ENCODE measurements at places on chromosomes 3 and 15.

- DNase-seq = no peak
Observed at GRCh38 chr3:85627932-85628331, 669.1 kb downstream of the CADM2 start.

- DNase-seq = no peak
Observed at GRCh38 chr3:126540951-126541627, 17.1 kb downstream of the CHST13 start.

GRCh38 chr3:125231895-125232294 lies 19.3 kb upstream of the SLC12A8 start:
- DNase-seq = no peak

DNA sequence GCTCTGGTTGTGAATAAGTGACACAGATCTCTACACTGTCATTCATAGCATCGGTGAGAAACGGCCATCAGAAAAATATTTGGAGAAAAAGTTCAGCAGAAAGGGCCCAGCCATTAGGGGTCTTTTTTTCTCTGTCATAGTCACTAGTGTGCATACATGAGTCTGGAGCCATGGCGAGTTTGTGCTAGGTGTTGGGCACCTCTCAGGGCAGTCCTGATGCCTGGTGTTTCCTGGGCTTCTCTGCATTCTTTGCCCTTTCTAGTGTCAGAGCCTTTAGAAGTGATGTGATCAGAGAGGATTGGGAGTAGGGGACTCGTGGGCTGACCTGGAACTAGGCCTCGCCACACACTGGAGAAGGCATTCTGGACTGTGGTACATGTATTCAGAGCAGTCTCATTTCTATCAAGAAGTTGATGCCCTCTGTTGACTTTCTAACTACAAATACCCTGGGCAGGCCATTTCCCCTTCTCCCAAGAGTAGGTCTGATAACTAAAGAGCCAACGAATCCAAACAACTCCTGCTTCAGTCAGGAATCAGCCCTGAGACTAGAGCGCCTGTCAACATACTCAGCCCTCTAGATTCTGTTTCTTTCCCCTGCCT lies 1.6 kb downstream of the KY start:
- no peak for DNase-seq

DNA sequence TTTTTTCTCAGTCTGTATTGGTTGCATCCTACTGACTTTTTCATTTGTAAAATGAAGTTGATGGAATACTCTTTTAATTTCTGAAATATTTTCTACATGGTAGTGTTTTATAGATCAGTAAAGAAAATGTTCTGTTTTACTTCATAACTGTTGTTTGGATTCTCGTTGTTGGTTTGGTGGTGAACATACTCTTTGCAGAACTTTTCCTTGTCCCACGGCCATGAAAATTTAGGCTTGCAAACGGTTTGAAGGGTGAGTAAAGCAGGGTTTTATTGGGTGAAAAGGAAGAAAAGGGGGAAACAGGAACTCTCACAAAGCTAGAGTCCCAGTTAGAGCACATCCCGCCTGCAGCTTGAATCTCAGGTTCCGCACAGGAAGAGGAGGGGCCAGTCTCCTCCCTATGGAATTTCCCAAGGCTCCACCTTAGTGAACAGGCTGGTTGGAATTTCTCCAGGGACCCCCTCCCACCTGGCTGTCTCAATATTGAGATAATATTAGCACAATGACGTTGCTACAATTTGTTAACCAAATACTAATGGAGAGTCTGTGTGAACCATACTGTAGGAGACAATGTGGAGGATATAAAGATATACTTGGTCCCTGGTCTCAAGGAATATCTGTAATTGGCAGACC lies 5.6 kb downstream of the PDCD6IP start:
- no peak for DNase-seq

GRCh38 chr3:153657046-153657445 lies 464.1 kb upstream of the ARHGEF26 start:
- no peak for DNase-seq

Data from cerebellar cortex (tissue), 1 donor.